ENCODE measurements at places on chromosomes 4 and X.

- no peak for DNase-seq
Measured at GRCh38 chr4:146132445-146132844, 43.1 kb upstream of the LSM6 start.

- no peak for DNase-seq
Measured at GRCh38 chr4:84803720-84804119, 162.8 kb downstream of the WDFY3 start.

GRCh38 chr4:19579608-19580007 is 672.1 kb upstream of the SLIT2 start:
- no peak for DNase-seq

GRCh38 chr4:1584498-1584897 is 99.6 kb downstream of the FAM53A start:
- DNase-seq = no peak

GRCh38 chrX:149494844-149495565 is 10.1 kb downstream of the IDS start:
- DNase-seq = no peak

DNA sequence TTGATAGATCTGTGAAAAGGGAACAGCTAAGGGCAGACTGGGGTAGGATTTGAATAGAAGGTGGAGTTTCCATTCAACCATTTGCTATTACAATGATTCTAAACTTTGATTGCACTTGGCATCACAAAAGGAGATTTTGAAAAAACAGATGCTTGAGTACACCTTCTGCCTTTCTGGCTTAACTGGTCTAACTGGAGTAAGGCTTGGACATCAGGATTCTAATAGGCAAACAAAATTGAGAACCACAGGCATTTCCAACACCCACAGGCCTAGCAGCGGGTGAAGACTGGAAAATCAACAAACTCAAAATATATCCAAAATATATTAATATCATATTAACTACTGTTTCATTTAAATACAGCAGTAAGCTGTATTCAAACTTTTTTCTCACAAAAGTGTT is 1.9 kb upstream of the VEGFC start:
- no peak for DNase-seq

DNA sequence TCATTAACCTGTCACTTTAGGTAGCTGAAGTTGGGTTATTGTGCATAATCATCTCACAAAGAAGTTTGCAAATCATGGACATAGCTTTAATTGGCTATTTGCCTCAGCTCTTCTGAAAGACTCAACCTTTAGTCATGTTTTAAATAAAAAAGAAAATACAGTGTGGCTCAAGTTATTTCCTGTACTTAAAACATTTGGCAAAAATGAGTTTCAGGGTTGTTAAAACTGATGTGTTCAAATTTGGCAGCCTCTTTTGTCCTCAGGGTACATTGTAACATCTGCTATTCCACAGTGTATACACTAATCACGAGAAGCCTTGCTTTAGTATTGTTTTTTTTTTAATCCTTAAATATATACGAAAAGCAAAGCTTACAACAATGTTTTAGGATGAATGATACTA is 31.5 kb upstream of the HPGD start:
- no peak for DNase-seq

DNA sequence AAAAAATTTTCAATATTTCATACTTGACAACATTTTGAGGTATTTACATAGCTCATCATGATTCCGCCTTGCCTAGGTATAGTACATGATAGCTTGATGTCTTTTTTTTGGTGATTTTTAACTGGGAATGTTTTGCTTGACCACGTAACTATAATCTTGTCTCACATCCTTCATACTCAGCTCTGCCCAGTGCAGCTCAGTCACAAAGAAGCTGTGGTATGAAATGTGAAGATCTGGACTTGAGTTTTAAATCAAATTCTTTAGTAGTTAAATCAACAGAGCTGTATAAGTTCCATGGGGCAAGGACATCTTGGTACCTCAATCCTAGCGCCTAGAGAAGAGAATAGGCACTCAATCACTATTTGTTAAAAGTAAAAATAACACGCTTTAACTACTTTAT is 276.3 kb upstream of the DKK2 start:
- no peak for DNase-seq

DNA sequence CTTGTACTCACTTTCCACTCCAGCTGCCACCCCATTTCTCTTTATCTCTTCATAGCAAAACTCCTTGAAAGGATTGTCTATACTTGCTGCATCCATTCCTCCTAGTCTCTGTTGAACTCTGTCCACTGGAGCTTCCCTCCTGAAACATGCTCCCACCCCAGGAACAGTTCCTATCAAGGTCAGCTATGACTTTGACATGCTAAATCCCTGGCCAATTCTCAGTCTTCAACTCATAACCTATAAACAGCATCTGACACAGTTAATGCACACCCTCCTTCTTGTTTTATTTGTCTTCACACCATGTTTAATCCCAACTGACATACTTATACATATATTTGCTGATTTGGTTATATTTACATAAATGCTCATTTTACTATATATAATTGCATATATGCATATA is 47.8 kb downstream of the SPARCL1 start:
- DNase-seq = no peak

DNA sequence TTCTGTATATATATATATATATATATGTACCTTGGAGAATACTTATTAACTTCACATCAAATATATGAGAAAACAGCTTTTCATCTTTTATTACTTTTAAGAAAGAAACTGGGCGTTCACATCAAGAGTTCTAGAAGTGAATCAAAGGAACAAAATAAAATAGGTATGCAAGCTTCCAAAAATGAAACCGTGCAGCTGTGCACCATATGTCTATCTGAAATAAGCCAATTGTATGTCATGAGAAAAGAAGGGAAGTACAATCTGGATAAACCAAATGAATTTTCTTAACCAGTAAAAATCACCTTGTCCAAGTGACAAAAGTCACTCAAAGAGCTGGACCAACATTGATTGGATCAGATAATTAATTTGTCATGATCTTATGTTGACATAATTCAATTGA is 405.4 kb upstream of the TECRL start:
- DNase-seq = no peak

GRCh38 chr4:173191623-173192041 is 23.0 kb downstream of the GALNT7 start:
- DNase-seq = no peak
